Occipital lobe (tissue), 3 donors: ENCODE measurements at places on chromosomes 16 and 17. TPM values are rescaled to one million over a fixed set of nuclear protein-coding genes. Genes with fewer than 3 reads are reported as not detected.

PYY gene
- not detected for total RNA-seq

RAB11FIP4 gene
- 54.4 TPM for total RNA-seq

P2RX5 gene
- total RNA-seq = 10.0 TPM

GJD3 gene
- 0.31 TPM for total RNA-seq

ANKRD40 gene
- 31.4 TPM for total RNA-seq

TBX21 gene
- total RNA-seq = not detected

ENPP7 gene
- total RNA-seq = not detected

ZP2 gene
- not detected for total RNA-seq

PPP1R1B gene
- 8.1 TPM for total RNA-seq

HS3ST2 gene
- 2.0 TPM for total RNA-seq

CALB2 gene
- 9.2 TPM for total RNA-seq

C1QTNF8 gene
- total RNA-seq = not detected

GDPD3 gene
- 0.47 TPM for total RNA-seq

ELMO3 gene
- 0.16 TPM for total RNA-seq

KRT31 gene
- 0.47 TPM for total RNA-seq

KRT28 gene
- total RNA-seq = not detected

HOXB1 gene
- total RNA-seq = not detected

CDK5R1 gene
- 255 TPM for total RNA-seq

TLCD2 gene
- total RNA-seq = 0.47 TPM
